Caco-2 (cell line): ENCODE measurements at places on chromosomes 3 and 15. TPM values are rescaled to one million over a fixed set of nuclear protein-coding genes. Genes with fewer than 3 reads are reported as not detected.

GRCh38 chr3:122151480-122151879 is 32.0 kb upstream of the CASR start:
- DNase-seq = no peak

- DNase-seq = no peak
Measured at GRCh38 chr15:51931638-51932037, 39.9 kb downstream of the LEO1 start.

- no peak for DNase-seq
Measured at GRCh38 chr15:39124553-39125171, 456.2 kb upstream of the THBS1 start.

- no peak for DNase-seq
Measured at GRCh38 chr3:34305266-34305665, 506.8 kb downstream of the PDCD6IP start.

GRCh38 chr3:183734750-183735494 is 37.3 kb downstream of the YEATS2 start:
- DNase-seq = no peak

Gene NPAP1
- total RNA-seq = not detected in 2 replicates

Gene GXYLT2
- total RNA-seq = 3.4 and 4.8 TPM in 2 replicates
